Iris pigment epithelial cell (primary cell): ENCODE measurements at places on chromosomes 12 and 14.

DNA sequence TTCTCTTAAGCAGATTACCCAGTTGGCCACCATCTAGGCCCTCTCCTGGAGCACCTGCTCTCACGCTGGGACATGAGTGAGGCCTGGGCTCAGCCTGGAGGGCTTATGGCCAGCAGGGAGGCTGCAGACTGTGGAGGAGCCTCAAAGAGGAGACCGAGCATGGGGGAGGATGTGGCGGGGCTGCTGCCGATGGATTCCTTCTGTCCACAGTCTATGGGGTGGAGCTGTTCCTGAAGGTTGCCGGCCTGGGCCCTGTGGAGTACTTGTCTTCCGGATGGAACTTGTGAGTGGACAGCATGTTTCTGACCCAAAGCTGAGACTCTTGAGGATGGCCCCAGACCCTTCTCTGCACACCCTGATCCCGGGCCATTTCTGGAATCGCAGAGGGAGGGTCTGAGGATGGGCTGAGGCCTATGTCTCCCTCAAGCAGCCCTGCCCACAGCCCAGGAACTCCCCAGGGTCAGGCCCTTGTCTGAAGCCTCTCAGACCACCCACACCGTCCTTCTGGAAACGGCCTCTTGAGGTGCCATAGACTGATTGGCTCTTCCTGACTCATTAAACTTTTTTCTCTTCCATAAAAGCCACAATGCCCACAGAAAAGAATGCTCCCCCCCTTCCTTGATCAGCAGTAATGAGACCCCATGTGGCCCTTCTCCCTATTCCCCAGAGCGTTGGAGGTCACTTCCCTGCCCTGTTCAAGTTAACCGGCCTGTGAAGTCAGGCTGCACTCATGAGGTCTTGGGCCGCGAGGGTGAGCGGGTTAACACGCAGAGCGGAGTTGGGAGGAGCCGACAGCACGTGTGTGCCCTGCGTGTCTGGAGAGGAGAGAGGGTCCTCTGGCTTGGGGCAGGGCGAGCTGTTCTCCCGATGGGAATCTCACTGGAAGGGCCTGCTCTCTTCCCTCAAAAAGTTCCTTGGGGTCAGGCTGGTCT, 49.0 kb downstream of the SLC8B1 start:
- no peak for DNase-seq

GRCh38 chr12:81369175-81369574, 291.3 kb downstream of the ACSS3 start:
- DNase-seq, result no peak

DNA sequence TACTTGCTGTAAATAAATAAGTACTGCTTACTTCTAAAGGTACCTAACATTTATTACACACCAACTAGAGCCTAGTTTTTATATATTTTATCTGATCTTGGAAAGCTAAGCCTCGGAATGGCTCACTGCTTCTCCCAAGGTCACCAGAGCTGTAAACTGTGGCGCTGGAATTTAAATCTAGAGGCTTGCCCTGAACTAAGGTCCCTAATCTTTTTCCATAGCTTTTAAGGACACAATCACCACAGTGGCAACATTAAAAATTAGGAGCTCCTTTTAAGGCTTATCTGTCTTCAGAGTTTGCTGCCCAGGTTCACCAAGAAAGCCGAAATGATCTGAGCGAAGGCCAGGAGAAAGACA, 670 bp downstream of the CCNB1IP1 start:
- DNase-seq, result peak; percentile 24

DNA sequence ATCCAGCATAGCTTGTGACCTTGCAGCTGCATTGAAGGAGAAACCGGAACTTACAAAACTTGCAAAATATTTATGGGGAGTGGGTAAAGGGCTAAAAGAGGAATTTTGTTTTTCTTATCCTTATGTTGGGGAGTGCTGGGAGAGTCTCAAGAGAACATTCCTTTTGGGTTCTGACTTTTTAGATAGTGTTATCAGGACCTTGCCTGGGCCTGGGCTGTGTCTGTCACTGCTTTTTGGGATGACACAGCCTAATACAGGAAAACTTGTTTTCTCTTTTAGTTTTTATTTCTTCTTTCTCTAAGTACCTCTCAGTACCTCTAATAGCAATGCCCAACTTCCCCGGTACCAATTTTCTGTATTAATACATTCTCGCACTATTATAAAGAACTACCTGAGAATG, 850.6 kb downstream of the RPS29 start:
- DNase-seq, result no peak

DNA sequence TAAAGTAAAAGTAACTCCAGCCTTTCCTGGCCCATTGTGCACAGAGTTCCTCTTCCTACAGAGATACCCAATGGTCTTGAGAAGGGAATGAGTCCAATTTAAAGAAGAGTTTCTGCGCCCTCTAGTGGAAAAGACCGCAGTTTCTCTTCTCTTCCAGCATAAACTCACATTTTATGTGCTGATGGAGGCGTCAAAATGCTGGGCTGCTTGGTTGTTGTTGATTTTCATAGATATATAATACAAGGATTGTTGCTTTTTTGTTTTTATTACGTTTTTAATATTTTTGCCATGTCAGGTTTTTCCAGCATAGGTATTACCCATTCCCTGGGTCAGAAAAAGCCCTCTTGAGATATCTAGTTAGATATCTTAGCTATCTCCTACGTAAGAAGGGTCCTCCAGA, 356.9 kb upstream of the STXBP6 start:
- peak; percentile 19 for DNase-seq

DNA sequence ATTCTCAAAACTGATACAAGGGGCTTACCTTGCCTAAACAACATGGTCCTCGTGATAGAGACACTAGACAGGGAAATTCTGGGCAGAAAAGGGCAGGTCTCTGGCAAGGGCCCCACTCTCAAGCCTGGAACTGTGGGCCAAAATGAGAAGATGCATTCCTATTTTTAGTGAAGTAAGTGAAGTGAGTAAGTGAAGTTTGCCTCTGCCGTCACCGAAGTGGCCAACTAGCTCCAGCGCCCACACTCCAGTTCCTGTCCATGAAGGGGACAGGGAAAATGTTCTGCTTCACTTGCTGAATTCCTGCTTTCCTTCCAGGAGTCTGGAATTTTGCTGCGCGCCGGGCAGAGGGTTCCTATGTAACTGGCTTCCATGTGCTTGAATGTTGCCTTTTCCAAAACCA, 1035.6 kb upstream of the TMEM132C start:
- no peak for DNase-seq
